Type B pancreatic cell (in vitro differentiated cells): ENCODE measurements at places on chromosomes 2 and 18. TPM values are rescaled to one million over a fixed set of nuclear protein-coding genes. Genes with fewer than 3 reads are reported as not detected.

TMEM247 gene
- total RNA-seq: not detected in 2 replicates

KCNJ3 gene
- total RNA-seq: 6.0 and 11.7 TPM in 2 replicates

KCNS3 gene
- 5.3 and 10.3 TPM in 2 replicates for total RNA-seq

ADAM23 gene
- 3.1 and 20.2 TPM in 2 replicates for total RNA-seq
